ENCODE measurements at places on chromosomes 6 and 20.

- DNase-seq, result no peak
These were observed 628.0 kb upstream of the AGPAT4 start for GRCh38 chr6:161901740-161902426.

GRCh38 chr20:38633577-38634093 is 32.0 kb downstream of the ARHGAP40 start:
- DNase-seq, result peak; percentile 74

- DNase-seq, result no peak
These were observed 57.3 kb downstream of the EYA2 start for GRCh38 chr20:46951840-46952497.

DNA sequence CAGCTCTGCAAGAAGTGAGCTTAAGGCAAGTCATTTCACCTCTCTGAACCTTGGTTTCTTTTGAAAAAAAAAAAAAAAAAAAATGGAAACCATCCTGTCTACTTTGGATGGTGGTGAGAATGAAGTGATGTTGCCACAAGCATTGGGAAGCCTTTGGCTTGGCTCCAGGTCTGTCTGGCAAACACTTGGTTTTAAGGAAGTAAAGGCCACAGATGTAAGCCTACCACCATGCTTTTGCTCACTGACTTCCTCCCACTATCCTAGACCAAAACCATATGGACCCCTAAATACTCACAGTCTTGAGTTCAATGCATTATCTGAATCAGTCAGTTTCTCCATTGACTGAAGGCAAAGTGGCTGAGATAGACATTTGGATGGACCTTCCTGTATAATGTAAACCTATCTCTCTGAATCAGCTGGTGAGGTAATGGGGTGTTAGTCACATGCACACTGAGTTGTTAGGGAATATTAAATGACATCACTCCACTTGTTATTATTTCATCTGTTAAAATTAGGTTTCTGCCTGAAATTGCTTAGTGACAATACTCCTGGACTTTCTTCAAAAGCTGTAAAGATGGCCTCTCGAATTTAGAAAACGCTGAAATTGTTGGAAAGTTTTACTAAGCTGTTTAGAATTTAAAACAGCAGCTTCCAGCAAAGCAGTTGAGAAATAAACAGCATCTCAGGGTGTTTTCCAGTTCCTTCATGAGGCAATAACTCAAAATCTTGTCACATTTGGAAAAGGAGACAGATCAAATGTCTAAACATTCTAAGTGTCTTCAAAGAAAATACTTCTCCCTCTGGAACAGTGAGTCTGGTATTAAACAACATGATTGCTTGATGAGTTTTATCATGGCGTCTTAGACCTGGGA is 833.5 kb downstream of the DHX35 start:
- DNase-seq, result no peak

- DNase-seq, result no peak
These were observed 27.2 kb downstream of the INSM1 start for GRCh38 chr20:20395087-20395486.

- no peak for DNase-seq
These were observed 377.0 kb downstream of the BMP2 start for GRCh38 chr20:7144464-7144863.

- DNase-seq, result no peak
These were observed 140.1 kb upstream of the SNX9 start for GRCh38 chr6:157682856-157683481.

GRCh38 chr20:34525709-34526416 is 9.6 kb downstream of the DYNLRB1 start:
- no peak for DNase-seq

DNA sequence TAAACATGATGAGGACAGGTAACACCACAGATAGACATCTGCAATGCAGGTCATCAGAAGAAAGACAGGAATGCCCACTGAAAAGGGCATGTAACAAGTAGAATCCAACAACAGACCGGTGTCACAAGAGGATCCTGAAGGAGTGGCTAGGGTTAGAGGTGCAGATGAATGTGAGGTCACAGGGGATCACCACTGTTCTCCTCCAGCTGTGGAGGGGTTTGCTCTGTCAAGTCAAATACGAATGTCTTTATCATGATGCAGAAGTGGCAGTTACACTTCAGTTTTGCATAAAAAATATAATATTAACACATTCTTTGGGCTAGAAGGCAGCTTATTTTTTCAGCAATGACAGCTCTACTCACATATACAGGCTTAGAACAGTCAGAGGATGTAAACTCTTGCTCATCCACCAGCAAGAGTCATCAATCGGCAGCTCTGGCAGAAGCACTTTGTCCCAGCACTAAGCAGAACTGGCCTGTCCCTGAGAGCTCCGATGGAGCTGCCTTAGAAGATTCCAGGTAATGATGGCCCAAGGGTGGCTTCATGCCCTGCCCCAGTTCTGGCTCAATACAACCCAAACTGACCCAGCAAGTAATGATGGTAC is 130.4 kb upstream of the TRAF3IP2 start:
- no peak for DNase-seq

DNA sequence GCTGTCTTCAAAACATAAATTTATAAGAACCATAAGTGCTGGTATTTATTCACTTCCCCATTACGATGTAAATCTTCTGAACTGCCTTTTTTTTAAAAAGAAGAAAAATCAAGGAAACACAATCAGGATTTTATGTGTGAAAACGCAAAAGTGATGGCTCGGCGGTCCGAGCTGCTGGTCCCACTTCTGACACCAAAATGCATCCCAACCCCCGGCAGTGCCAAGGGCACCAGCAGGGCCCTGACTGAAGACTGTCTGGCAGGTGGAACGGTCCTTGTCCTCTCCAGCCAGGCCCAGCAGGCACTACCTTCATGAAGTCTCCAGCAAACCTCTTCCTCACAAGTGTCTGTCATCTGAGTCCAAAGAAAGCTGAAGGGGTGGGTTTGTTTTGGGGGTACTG is 41.2 kb downstream of the TBC1D7 start:
- no peak for DNase-seq

- no peak for DNase-seq
These were observed 24.1 kb upstream of the TRIM27 start for GRCh38 chr6:28947831-28948270.

DNA sequence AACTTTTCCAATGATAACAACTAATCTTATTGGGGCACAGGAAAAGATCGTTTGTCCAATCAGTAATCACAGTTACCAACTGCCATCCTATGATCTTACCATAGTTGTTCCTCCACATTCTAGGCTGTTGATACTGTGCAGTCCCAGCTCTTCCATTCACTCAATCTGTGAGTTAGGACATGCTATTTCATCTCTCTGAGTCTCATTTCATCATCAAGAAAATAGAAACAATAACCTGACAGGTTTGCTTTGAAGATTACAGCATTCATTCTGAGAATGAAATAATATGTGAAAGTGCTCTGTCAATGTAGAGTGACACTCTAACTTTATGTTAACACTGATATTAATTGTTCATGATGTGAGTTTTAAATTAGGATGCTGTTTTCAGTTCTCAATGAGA is 89.8 kb downstream of the KIF13A start:
- DNase-seq, result no peak

DNA sequence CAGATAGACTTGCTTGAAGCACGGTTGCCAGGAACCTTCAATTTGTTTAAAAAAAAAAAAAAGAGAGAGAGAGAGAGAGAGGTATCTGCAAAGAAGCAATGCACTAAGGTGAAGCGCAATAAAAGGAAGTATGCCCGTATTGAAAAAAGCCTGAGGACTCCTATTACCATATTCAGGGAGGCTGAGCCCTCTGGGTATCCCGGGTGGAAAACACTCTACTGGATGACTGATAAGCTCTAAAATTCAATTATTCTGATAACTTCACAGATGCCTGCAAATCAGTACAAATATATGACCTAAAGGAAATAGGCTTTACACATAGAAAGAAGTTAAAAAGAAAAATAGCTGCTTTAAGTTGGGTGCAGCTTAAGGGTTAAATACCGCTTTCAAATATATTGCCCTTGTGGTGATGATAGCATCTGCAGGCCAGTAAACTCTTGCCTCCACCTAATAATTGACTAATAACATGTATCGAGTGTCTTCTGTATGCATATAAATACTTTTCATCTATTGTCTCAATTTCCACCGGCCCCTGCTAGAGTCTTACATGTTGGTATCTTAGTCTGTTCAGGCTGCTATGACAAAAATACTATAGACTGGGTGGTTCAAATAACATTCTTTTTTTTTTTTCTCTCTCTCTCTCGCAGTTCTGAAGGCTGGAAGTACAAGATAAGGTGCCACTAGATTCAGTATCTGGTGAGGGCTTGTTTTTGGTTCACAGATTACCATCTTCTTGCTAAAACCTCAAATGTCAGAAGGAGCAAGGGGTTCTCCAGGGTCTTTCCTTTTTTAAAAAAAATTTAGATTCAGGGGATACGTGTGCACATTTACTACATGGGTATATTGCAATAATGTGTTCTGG is 187.4 kb upstream of the JARID2 start:
- no peak for DNase-seq

DNA sequence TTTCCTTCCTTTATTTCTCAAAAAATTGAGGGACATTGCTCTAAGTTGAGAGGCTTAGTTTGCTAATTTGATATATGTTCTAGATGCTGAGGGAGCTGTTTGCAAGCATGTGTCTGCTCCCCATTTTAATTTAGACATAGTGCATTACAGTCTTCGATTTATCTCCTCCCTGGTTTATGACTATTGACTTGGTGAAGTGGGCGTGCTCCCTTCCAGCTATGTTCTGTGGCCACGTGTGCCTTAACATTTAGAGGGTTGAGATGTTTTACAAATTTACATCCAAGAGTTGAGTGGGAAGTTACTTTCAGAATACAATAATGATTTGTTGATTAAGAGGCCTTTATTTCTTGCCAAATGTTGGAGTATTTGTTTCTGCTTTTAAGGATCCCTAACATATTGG is 48.2 kb downstream of the KLHL32 start:
- DNase-seq, result no peak

All from DND-41 (cell line).